ENCODE measurements at places on chromosomes 7 and 10.

- DNase-seq = peak; percentile 31
These were observed 2.0 kb downstream of the BAG3 start for GRCh38 chr10:119653209-119653608.

GRCh38 chr7:4042402-4043045, 639.6 kb upstream of the FOXK1 start:
- no peak for DNase-seq

GRCh38 chr7:99665312-99666012, 14.3 kb downstream of the CYP3A5 start:
- no peak for DNase-seq

DNA sequence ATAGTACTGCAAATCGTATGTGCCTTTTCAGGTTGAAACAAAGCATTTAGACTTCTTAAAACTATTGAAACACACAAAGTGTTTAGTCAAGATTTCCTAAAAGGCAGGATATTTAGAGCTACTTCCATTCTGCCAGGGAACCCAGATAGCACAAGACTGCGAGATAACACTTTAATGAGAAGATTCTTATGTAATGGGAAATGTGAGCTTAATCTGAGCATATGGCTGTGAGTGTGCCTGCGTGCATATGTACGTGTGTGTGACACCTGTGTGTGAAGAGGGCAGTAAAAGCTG, 14.3 kb upstream of the JCAD start:
- DNase-seq = no peak

GRCh38 chr10:8331387-8331786, 276.9 kb downstream of the GATA3 start:
- no peak for DNase-seq

DNA sequence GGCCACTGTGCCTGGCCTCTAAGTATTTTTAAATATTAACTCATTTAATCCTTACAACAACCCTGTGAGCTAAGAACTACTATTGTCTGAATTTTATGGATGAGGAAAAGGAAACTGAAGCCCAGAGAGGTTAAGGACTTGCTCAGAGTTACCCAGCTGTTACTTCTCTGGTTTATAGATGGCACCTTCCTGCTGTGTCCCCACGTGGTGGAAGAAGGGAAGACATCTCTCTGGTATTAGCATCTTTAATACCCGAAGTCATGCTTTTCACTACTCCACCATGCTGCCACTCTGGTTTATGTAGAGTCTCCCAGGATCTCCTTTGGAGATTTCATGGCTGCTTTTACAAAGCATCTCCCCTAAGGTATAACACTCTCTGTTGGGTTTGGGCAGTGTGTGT, 105.5 kb upstream of the MKLN1 start:
- peak; percentile 18 for DNase-seq

GRCh38 chr7:749140-749551, 22.1 kb upstream of the PRKAR1B start:
- DNase-seq = no peak

DNA sequence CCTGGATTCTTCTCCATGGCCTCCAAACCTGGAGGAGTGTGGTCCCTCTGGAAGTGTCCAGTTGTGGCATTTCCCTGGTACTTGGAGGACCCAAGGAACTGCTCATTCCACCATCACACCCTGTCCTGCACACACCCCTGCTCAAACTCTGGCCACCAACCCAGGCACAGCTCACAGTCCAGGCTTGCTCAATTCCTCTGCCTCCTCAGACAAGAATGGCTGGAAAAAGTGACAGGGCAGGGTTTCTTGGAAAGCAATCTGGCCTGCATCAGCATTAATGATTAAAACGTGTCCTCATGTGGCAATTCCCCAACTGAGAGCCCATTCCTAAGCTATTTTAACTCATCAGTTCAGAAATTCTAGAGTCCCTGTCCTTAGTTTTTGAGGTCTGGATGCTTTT, 17.2 kb upstream of the TPST1 start:
- no peak for DNase-seq

DNA sequence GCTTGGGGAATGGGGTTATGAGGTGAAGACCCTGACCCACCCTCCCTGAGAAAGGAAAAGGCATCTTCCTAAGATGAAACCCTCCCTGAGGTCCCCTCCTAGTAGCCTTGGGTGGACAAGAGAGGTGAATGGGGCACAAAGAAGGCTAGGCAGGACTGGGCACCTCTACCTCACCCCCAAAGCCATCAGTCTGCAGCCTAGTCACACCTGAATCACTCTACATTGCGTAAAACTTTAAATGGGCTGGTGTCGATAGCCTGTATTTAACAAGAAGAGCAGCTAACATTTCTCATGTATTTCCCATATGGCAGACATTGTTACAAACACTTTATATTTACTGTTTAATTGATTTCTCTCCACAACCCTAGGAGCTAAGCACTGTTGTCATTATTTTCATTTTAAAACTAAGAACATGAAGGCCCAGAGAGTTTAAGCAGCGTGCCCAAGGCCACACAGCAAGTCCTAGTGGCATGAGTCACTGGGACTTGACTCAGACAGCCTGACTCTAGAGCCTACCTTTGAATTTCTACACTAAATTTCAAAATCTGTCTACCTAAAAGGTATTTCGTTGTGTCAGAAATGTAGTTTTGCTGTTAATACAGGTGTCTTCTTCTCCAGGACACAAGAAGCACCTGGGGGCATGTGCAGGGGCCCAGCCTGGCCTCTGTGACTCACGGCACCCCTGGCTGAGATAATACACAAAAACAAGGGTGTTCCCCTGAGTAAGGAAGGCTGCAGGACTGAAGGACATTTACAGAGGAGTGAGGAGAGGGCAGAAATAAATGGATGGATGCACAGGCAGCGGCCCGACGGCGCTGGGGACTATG, 3.4 kb downstream of the AOC1 start:
- DNase-seq = no peak

DNA sequence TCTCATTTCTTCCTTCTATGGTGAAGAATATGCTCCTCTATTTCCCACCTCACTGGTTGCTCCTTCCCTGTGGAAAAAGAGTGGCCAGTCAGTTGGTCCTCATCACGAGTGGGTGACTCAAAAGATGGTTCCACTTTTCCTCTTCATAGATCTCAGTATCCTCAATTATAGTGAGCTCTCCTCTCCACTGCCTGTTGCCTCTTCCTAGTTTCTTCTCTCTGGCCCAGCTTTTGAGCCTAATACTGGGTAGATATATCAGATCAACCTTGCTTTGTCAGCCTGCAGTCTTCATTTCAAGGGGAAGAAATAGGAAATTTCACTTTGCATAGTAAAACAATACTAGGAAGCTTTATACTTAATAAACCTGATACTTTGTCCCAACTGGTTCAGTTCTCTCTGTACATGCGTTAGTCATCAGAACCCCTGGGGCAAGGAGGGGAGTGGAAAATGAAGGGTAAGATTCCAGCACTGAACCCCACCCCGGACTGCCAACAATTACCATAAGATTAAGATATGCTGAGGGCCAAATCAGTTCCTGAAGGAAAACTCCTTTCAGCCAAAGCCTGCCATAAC, 15.5 kb upstream of the WNT16 start:
- no peak for DNase-seq

GRCh38 chr7:121397822-121398221, 1.7 kb upstream of the FAM3C start:
- DNase-seq = peak; percentile 82

DNA sequence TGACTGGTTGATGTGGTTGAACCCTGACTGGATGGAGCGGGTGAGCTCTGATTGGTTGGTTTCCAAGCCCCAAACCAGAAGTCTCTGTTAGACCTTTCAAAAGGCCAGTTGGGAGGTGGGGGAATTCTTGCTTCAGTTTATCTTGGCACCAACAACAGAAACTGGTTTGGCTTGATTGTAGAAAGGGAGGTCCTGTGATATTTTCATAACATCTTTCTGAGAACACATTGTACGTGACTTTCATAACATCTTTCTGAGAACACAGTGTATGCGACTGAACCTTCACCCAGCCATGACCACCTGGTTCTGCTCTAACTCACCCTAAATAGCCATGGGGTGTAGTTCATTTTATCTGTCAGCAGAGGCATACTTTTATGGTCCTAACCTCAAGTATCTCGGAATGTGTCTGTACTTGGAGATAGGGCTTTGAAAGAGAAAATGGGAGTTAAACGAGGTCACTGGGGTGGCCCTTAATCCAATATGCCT, 88.3 kb downstream of the GALNT17 start:
- DNase-seq = no peak

- no peak for DNase-seq
These were observed 21.5 kb downstream of the ADAMTS14 start for GRCh38 chr10:70693619-70694335.

GRCh38 chr10:72830625-72831024, 62.9 kb upstream of the OIT3 start:
- DNase-seq = no peak

- no peak for DNase-seq
These were observed 11.6 kb downstream of the GRID1 start for GRCh38 chr10:86354761-86355540.

GRCh38 chr10:77587416-77587790, 50.2 kb downstream of the KCNMA1 start:
- DNase-seq = no peak

- DNase-seq = no peak
These were observed 45.5 kb upstream of the PRKAR2B start for GRCh38 chr7:106999023-106999422.

- DNase-seq = no peak
These were observed 3.1 kb downstream of the ELAPOR2 start for GRCh38 chr7:87056346-87056745.

GRCh38 chr7:5422396-5423305, 983 bp downstream of the TNRC18 start:
- peak; percentile 48 for DNase-seq

DNA sequence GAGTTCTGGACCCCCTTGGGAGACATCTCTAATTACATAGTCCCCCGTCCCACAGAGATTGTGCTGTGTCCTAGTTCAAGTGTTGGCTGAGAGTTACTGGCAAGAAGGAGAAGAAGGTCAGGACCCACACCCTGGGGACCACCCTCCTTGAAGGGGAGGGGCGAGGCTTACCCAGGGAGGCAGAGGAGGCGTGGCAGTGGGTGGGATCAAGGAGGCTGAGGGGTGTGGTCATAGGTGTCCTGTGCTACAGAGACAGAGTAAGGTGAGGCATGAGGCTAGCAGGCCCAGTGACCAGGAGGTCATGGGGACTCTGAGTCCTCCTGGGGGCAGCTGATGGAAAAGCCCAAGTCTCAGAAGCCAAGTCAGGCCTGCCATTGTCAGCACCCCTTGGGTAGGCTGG, 29.4 kb upstream of the ADCYAP1R1 start:
- no peak for DNase-seq

- DNase-seq = no peak
These were observed 26.0 kb downstream of the PRSS2 start for GRCh38 chr7:142796501-142797390.

GRCh38 chr7:92260248-92260781, 14.5 kb downstream of the ANKIB1 start:
- DNase-seq = peak; percentile 54

DNA sequence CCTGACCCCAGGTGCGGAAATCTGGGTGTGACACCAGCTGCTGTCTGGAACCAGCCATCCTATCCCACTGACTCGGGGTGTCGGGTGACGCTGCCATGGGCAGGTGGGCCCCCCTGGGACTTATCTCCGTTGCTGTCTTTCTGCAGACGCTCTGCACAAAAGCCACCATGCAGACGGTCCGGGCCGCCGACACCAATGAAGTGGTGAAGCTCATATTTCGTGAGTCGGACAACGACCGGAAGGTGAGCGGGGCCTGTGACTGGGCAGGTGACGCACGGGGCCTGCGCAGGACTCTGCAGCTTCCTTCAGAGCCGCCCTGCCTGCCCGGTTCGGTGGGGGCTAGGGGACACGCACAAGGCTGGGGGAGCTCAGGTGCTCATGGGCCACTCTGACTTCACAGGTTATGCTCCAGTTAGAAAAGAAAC, 36.6 kb downstream of the NKX6-2 start:
- DNase-seq = no peak

DNA sequence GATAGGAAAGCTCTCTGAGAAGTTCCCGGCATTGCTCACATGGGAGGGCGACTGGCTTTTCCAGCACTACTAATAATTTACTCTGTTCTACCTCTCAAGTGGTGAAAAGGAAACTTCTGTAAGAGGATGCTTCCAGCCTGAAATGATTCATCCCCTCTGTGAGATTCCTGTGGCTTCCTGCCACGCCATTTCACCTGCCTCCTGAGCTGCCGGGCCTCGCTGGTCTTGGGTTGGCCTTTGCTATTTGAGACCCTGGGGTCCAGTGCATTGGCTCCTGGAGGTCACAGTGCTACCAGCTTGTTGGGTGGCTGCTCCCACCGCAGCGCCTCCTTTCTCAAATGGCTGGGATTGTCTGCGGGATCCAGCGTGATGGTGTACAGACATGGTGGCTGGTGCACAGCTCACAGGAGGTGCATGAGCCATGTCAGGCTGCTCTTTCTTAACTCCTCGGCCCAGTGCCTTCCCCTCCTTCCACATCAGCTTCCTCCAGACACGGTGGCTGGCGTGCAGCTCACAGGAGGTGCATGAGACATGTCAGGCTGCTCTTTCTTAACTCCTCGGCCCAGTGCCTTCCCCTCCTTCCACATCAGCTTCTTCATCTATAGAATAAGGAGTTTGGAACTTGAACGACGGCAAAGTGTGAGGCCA, 42.9 kb upstream of the PCBD1 start:
- no peak for DNase-seq

- no peak for DNase-seq
These were observed 4.6 kb downstream of the HABP2 start for GRCh38 chr10:113557424-113557862.

DNA sequence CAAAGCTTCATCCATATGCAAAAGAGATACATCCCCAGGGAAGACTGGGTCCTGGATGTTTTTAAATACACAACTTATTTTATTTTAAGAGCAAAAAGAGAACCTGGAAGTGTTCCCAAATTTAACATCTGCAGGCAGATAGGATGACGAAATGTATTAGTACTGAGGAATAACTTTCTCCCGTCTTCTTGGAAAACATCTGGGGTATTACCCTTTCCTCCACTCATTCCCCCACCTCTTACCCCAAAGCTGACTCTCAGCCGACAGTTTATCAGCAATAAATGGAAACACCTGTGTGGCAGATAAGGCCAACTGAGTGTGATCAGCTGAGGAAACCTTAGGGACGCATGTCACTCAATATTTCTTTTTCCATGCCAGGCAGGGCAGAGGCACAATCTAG, 435.6 kb upstream of the NPVF start:
- no peak for DNase-seq

- no peak for DNase-seq
These were observed 56.4 kb downstream of the VIPR2 start for GRCh38 chr7:159088016-159088865.

- DNase-seq = no peak
These were observed 361.1 kb downstream of the GLRX3 start for GRCh38 chr10:130497056-130498010.

DNA sequence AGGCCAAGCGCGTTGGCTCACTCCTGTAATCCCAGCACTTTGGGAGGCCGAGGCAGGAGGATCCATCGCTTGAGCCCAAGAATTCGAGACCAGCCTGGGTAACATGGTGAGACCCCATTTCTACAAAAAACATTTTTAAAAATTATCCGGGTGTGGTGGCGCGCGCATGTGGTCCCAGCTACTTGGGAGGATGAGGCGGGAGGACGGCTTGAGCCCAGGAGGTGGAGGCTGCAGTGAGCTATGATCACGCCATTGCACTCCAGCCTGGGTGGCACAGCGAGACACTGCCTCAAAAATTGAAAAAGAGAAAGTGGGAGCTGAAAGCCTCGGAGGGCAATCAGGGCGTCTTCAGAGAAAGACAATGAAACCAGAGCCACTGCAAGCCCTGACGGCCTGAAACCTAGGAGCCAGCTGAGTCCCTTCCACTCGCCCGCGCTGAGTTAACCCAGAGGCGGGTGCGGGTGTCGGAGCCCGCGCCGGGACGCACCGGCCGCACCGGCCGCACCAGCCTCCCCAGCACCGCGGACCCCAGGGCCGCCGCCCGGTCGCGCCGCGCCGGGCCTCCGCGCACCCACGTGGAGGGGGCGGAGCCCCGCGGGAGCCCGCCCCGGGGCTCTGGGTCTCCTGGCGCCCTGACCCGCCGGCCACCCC, 22.4 kb downstream of the ZFAND2A start:
- DNase-seq = no peak

Data from HT-29 (cell line).